Esophagus muscularis mucosa (tissue), 4 donors: ENCODE measurements at places on chromosomes 11 and 22. TPM values are rescaled to one million over a fixed set of nuclear protein-coding genes. Genes with fewer than 3 reads are reported as not detected.
A peak's percentile ranks its signal among the peaks of the same experiment; 100 is the strongest.

GVQW3 gene
- total RNA-seq: 1.2 TPM

LDHAL6A gene
- not detected for total RNA-seq

CAPN5 gene
- total RNA-seq: 4.9 TPM

FZD4 gene
- total RNA-seq: 42.3 TPM

CARD18 gene
- total RNA-seq: not detected

UVRAG gene
- total RNA-seq: 36.7 TPM

DNA sequence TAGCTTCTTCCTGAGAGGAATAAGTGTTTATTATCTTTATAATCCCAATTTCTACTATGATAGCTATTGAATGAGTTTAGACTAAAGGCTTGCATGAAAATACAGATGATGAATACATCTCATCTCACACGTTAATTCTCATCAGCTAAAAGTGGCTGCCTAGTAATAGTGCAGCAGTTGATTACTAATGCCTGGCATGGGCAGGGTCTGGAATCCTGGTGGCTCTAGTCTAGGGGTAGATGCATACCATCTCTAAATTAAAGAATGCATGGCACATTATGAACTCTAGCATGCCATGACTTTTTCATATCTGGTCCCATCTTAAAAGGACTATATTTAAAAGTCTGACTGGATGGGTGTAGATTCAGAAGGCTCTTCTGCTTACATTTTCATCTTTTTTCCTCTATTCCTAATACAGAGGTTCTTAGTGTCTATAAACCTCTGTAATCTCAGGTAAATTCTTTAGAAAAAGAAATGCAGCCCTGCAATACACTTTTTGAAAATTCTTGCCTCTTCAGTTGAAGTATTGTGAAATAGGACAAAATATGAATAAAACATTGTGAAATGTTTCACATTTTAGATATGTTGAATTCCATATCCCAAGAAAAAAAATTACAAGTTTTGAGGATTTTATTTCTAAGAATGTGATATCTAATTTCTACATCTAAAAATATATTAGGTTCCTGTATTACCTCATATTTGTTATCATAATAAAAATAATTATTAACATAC lies 187.6 kb downstream of the C11orf87 start:
- H3K36me3 ChIP-seq: no peaks in the 10 kb centered on the region
- H3K4me3 ChIP-seq: no peak overlapping the region
- no peak overlapping the region for H3K27ac ChIP-seq
- DNase-seq: no peak

DNA sequence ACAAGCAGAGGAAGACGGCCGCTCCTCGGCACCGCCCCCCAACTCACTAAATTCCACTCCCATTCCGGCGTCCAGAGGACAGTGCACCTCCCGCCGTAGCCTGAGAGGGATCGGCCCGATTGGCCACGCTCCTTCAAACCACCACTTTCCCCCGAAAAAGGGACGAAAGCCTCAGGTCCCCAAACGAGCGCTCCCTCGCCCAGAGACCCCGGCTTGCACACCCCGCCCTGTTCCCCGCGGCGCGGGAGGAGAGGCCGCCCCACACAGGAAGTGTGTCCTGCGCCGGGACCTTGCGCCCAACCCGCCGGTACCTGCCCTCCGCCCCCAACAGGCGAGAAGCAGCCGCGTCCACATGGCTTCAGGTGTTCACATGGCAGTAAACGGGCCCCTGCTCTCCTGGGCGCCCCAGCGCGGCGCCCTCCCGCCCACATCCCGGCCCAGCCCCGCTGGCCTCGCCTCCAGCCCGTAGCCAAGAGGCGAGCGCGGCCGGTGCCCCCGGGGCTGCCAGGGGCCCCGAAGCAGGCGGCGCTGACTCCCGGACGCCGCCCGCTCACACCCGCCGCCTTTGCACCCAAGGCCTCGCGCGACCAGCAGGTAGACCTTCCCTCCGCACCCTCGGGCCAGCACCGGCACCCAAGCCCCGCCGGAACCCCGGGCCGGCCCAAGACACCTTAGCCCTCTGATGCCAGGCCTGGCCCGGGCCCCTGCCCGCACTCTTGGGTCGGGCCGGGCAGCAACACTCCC lies 849 bp downstream of the TCF20 start:
- DNase-seq: no peak
- peaks cover 30% of the 10 kb centered on the region for H3K4me1 ChIP-seq
- H3K4me3 ChIP-seq: peak overlapping the region; percentile 98

- no peaks in the 10 kb centered on the region for H3K36me3 ChIP-seq
- H3K27ac ChIP-seq: no peak overlapping the region
- no peak overlapping the region for H3K4me3 ChIP-seq
- peaks cover 21% of the 10 kb centered on the region for H3K4me1 ChIP-seq
Observed at GRCh38 chr22:27673839-27674238, 127.7 kb downstream of the MN1 start.

- no peaks in the 10 kb centered on the region for H3K36me3 ChIP-seq
- DNase-seq: no peak
- no peak overlapping the region for H3K27ac ChIP-seq
- H3K4me1 ChIP-seq: no peaks in the 10 kb centered on the region
Observed at GRCh38 chr11:126874831-126875230, 125.7 kb downstream of the KIRREL3 start.

DNA sequence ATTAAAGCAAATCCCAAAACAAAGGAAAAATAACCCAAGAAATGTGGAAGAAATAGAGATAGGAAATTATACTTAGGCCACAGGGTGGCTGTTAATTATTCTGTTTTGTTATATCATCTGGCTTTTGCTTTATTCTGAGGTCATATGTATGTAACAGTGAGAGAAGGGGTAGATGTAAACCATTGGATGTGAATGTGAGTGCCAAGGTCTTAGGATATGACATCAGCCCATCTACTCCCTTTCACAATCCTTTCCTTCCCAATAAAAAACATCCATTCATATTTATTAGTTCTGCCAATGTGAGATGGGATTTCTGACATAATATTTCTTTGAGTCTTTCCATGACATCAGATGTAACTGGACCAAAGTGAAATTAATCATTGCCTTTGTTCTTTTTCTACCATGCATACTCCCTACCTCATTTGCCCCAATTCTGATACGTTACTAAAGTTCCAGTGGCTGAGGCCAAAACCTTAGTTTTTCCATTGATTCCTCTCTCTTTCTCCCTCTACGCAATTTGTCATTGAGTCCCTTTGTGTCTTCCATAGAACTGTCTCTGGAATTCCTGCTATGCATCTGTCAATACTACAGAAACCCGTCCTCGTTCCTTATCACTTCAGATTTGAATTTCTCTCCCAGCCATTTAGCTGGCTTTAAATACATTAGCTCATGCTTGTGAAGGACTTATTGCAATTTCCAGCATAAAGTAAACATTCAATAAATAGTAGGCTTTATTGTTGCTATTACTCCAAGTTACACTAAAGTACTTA lies 170.3 kb downstream of the ARHGAP42 start:
- H3K27me3 ChIP-seq: no peaks in the 10 kb centered on the region
- DNase-seq: no peak
- no peaks in the 10 kb centered on the region for H3K36me3 ChIP-seq
- no peaks in the 10 kb centered on the region for H3K4me1 ChIP-seq
- no peak overlapping the region for H3K27ac ChIP-seq
- H3K4me3 ChIP-seq: no peak overlapping the region

GRCh38 chr22:50157709-50158375 lies 12.7 kb upstream of the PANX2 start:
- H3K4me1 ChIP-seq: no peaks in the 10 kb centered on the region
- H3K27me3 ChIP-seq: no peaks in the 10 kb centered on the region
- no peaks in the 10 kb centered on the region for H3K36me3 ChIP-seq
- no peak overlapping the region for H3K27ac ChIP-seq
- no peak overlapping the region for H3K4me3 ChIP-seq

- no peak overlapping the region for H3K27ac ChIP-seq
- H3K27me3 ChIP-seq: no peaks in the 10 kb centered on the region
- no peaks in the 10 kb centered on the region for H3K4me1 ChIP-seq
- no peak for DNase-seq
- no peak overlapping the region for H3K4me3 ChIP-seq
Observed at GRCh38 chr22:30990690-30991089, 21.6 kb downstream of the TUG1 start.
